ENCODE measurements at places on chromosomes 4 and X. TPM values are rescaled to one million over a fixed set of nuclear protein-coding genes. Genes with fewer than 3 reads are reported as not detected.

Gene NDP
- total RNA-seq = 2.2 TPM

Gene KCNE5
- total RNA-seq = 0.98 TPM

Gene OR13H1
- total RNA-seq = not detected

Gene ERAS
- total RNA-seq = 0.37 TPM

Gene GIMD1
- total RNA-seq = not detected

Gene MAGEA4
- total RNA-seq = not detected

Gene PPP3CA
- total RNA-seq = 43.4 TPM

Data from subcutaneous preadipocyte (primary cell).